ENCODE measurements at places on chromosomes 3 and 15.
A peak's percentile ranks its signal among the peaks of the same experiment; 100 is the strongest.

GRCh38 chr15:57223887-57224286 lies 152.4 kb upstream of the CGNL1 start:
- DNase-seq: no peak

DNA sequence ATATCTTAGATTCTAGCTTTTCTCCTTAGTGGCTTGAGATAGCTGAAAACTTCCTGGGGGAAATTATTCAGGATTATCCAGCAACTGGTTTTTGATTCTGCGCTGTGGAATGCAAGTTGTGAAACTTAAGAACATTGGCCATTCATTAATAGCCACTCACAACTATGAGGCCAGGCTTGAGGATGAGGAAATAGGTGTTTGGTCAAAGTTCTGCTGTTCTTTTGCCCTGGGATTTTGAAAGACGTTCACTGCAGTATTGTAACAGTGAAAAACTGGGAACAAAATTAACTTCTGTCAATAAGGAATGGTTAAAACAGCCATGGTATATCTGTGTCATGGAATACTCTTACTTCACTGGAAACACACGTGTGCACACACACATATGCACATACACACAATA lies 44.1 kb downstream of the CTXND1 start:
- no peak for DNase-seq

GRCh38 chr15:88648357-88649214 lies 9.8 kb downstream of the ISG20 start:
- no peak for DNase-seq

GRCh38 chr15:98671060-98672008 lies 23.0 kb downstream of the IGF1R start:
- DNase-seq: no peak

DNA sequence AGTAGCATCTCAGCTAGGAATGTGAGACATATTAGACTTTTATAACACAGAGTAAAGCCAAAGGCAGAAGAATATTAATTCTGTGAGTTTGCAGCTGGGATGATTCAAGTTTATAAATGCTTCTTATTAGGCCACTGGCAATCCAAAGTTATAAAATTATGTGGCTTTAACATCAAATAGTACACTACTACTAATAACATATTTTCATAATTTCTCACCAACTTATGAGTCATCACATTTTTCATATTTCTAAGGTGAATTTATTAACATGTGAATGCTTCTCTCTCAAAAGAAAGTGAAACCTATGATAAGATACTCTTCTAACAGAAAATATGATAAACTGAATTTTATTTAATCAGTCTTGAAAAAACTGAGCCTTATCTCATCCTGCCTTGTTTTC lies 1348.2 kb upstream of the ALCAM start:
- DNase-seq: no peak

- no peak for DNase-seq
Measured at GRCh38 chr15:36356466-36356865, 223.0 kb upstream of the CDIN1 start.

DNA sequence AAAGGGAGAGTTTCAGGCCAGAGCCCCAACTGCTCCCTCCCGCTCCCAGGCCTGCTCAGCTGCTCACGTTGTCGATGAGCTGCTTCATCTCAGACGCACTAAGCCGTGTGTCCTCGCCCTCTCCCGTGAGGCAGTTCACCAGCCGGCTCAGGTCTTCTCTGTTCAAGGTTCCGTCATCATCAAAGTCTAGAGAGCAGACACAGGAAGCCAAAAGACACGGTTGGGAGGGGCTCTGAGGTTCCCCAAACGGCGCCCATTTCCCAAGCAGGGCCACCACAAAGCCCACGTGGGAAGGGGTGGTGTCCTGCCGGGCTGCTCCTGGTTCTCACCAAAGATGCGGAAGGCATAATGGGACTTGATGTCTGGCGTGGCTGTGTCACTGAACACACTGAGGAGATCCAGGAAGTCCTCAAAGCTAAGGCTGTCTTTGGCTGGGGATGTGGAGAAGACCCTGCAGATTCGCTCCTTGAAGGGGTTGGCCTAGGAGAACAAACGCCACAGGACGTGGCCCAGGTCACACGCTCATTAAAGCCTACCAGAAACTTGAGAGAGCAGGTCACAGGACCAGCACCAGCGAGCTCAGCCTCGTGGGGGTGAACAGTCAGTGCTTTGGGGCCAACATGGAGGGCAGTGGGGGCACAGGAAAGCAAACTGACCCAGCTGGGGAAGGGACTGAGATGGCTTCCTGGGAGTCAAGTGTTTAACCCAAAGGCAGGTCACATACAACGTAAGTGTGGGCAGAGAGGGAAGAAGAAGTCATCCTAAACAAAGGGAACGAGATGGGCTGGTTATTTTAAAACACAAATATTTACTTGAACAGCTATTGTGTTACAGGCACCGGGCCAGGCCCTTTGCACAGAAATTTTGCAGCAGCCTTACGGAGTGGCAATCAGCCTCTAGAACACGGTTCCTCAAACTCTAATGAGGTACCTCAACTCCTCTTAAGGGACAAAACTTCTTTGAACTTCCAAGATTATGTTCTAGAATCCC lies 2.4 kb downstream of the CIB1 start:
- peak; percentile 92 for DNase-seq

DNA sequence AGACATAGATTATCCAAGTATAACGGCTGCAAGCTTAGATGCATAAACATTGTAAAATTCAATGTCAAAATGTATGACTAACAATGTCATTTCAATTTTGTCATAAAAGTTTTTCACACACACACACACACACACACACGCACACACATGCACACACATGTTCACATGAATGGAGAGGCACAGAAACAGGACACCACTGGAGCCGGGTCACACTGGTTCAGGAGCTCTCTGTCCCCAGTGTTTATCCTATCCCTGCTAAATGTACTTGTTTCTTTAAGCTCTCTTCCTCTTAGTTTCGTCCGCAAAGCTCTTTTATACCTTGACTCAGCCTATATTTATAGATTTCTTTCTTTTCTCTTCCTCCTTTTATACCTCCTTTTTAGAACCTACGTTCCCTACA lies 249.9 kb downstream of the CADPS start:
- no peak for DNase-seq

DNA sequence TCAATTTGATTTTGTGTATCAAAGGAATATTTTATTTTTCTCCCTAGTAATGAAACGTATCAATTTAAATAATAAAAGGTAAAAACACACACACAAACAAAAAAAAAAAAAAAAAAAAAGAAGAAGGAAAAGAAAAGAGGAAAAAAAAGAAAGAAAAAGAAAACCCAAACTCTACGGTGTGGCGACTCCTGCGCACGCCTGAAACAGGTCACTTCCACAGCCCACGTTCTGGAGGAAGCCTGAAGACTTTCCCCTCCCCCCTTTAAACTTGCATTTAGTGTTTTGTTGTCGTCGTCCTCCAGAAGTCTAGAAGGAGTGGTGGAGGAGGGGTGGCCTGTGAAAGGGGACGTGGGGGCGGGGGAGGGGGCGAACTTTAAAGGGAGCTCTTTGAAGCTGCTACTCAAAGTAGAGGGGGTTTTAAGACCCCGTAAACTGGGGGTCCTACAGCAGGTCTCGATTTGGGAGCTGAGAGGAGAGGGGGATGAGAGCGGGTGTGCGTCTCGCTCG lies 2.3 kb upstream of the TLE3 start:
- peak; percentile 14 for DNase-seq

GRCh38 chr3:175805825-175806224 lies 946.7 kb downstream of the NAALADL2 start:
- DNase-seq: no peak

DNA sequence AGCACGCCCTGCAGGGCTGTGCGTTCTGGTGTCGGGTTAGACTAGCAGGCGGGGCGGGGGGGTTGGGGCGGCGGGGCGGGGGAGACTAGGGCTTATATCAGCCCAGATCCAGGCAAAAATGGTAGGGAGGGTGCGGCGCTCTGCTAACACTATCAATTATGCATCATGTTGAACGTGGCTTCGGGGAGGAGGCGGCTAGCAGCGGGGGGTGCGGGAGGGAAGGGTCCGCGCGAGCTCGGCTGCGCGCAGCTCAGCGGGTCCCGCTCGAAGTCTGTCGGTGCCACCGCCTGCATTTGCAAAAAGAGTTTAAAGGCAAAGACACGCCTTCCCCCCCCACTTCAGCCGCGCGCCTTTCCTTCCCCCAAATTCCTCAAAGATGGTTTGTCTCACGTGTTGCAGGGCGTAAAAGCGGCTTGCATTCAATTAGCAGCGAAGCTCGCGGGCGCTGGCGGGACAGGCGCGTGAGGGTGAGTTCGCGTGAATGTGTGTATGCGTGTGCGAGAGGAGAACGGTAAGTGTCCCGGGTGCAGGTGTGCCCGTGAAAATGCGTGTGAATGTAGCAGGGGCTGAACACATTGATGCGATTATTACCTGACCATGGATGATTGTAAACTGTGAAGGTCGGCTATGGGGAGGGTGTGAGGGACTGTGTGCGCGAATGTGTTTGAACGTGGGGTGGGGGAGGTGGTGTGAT lies at the start of gene ISLR2:
ISLR2 (plus strand) TSS at position 432 of the 694 bp plus-strand sequence. CDS start 2,169 bp downstream, outside the sequence.
- DNase-seq: no peak

DNA sequence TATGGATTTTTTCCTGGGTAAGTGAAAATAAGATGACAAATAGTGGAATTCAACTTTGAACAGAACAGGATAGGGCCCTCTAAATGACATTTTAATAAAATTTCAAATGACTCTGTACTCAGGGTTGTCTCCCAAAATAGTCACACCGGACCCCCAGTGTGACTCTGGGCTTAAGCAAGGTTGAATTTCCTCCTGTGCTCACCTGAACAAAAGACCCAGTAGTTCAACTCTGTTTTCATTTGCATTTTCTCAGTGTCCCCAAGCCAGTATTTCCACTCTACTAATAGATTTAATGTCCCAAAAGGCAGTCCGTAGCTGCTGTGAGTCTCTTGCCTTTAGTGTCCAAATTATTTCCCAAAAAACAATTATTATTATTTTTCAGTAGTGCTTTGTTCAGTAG lies 296.6 kb downstream of the PLOD2 start:
- no peak for DNase-seq

Measured in central memory CD4-positive, alpha-beta T cell (primary cell).